GM12891 (cell line): ENCODE measurements at places on chromosomes 12 and 14.

GRCh38 chr12:118034429-118035189 lies 18.1 kb downstream of the RFC5 start:
- no peak for DNase-seq

DNA sequence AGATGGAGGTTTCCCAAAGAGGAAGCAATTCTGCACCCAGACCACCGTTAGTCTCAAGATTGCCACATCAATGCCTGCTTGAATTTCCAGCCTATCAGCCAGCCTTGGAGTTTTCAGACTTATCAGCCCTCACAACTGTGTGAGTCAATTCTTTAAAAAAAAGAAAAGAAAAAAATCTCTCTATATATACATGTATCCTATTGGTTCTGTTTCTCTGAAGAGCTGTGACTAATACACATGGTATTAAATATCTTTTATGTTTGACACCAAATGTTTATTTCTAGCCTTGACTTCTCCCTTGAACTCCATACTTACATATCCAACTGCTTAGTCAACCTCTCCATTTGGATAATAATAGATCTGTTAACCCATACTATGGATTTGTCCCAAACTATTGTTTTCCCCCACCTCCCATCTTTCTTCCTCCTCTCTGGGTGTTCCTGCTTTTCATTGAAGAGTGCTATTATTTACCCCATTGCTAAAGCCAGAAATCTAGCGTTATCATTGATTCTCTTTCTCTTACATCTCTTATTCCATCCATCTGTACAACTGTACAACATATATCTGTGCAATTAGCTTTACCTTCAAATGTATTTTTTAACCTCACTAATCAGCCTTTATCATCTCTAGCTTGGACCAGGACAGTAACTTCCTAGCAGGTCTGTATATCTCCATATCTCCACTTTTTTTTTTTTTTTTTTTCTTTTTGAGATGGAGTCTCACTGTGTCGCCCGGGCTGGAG lies 22.7 kb upstream of the EID3 start:
- no peak for DNase-seq

DNA sequence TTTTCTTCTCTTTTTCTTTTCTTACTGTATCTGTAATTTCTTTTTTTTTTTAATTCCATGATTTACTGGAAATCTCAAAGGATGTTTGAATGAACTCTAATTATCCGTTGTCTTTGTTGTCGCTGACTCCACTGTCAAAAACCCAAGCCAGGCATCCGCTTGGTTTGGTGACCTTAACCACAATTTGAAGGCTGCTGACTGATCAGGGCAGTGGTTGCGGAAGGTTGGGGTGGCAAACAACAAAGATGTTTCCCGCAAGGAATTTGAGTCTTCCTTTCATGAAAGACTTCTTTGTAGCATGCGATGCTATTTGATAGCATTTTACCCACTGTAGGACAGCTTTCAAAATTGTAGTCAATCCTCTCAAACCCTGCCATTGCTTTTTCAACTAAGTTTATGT lies 1013.8 kb downstream of the DIO2 start:
- no peak for DNase-seq

GRCh38 chr12:121889274-121889624 lies 659 bp downstream of the PSMD9 start:
- no peak for DNase-seq

GRCh38 chr14:26204366-26204727 lies 393.5 kb downstream of the NOVA1 start:
- DNase-seq = no peak

DNA sequence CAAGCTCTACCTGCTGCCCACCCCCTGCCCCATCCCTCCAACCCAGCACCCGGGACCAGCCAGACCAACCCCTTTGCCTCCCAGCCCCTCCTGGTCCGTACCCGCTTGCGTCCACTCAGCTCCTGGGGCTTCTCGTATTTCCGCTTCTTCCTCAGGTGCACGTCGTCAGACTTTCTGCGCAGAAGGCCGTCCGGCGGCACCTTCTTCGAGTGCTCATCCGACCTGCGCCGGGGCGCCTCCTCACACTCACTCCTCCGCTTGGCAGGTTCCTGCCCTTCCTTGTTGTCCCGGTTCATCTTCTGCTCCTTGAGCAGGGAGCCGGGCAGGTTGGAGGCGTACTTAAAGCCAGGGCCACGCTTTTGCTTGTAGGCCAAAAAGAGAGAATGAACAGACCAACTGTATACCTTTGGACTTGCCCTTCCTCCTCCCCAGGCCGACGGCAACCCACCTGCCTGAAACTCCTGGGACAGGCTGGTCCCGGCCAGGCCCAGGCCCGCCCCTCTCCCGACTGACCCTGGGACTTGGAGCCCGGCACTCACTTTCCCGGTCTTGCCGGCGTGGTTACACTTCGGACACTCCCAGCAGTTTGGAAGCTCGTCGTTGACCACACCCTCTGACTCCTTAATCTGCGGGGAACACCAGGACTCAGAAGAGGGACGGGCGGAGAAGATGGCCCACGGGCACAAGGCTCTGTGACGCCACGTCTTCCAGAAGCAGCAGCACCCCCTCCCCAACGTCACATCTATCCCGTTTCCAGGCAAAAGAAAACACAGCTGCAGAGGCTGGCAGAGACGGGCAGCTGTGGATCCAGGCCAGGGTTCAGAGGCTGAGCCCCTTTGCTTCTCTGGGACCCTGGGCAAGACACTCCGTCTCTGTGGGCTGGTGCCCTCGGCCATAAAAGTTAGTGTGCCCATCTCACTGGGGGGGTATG lies 44.3 kb downstream of the RNF34 start:
- DNase-seq = no peak

GRCh38 chr14:97368900-97369564 lies 571.9 kb downstream of the VRK1 start:
- DNase-seq = no peak

DNA sequence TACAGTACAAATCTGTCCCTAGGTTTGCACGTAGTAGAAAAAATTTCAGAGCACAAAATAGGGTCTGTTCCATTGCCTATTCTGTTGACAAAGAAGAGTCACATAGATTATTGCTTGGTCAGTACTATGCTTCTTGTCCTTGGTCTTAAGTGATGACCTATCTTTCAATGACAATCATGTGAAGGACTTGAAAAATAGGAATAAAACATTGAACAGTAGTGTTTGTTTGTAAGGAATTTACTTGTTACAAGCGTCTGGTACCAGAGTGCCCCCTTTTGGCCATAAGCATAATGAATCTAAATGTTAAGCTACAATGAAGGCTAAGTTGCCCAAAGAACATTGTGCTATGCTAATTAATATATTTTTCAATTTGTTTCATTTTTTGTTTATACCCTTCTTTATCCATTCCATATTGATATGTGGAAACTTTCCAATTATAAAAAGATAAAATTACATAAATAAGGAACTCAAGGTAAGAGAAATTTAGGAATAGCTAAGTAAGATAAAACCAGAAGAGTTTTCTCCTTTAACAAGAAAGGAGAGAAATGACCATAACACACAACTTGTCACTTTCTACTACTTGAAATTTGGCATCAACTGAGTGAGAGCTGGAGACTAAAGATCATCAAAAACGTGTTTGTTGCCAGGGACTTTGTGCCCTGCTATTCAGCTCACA lies 204.7 kb downstream of the EPS8 start:
- no peak for DNase-seq

DNA sequence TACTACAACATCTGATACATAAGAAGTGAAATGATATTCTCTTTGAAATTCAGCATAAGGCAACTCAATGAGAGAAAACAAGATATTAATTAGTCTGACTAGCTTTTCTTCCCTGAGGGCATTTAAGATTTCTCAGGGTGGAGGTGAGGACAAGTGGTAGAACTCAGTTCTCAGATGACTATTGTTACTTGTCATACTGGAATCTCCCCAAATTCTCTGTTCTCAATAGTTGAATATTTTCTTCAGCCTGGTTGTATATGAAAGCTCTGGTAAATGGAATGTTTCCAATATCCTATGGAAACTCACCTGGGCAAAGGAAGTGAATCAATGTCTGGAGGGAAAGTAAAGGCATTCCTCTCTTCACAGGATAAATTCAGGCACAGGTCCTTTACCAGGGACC lies 18.2 kb upstream of the ITGA5 start:
- DNase-seq = no peak

GRCh38 chr12:110088936-110089335 lies 35.2 kb upstream of the IFT81 start:
- no peak for DNase-seq

DNA sequence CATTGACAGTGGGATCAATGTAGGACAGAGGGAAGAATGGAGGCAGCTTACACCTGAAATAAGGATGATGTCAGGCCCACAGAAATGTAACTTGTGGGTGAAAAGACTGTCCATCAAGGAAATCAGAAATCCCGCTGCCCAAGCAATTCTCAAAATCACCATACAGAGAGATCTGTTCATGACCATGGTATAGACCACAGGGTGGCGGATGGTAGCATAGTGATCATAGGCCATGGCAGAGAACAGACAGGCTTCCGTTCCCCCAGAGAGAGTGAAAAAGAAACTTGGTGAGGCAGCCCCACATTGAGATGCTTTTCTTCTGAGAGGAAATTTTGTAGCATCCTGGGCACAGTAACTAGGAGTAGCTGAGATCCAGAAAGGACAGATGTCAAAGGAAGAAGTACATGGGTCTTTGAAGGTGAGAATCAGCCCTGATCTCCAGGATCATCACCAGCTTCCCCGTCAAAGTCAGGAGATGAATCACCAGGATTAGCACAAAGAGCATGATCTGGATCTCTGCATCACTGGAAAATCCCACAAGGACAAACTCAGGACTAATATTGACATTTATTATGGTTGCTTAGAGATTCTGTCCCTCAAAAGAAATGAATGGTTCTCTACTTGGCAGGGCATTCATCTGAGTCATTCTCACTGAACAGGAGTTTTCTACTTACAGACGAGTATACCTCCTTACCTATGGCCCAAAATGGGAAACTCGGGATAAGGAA lies 5.5 kb upstream of the ZNF641 start:
- no peak for DNase-seq

- no peak for DNase-seq
These were observed 15.8 kb upstream of the STAB2 start for GRCh38 chr12:103571286-103571685.

- no peak for DNase-seq
These were observed 308.2 kb upstream of the FBXO33 start for GRCh38 chr14:39740454-39740853.

- DNase-seq = no peak
These were observed 5.7 kb downstream of the TTC6 start for GRCh38 chr14:37600880-37601741.

- DNase-seq = no peak
These were observed 13.3 kb downstream of the USP44 start for GRCh38 chr12:95538006-95538405.

DNA sequence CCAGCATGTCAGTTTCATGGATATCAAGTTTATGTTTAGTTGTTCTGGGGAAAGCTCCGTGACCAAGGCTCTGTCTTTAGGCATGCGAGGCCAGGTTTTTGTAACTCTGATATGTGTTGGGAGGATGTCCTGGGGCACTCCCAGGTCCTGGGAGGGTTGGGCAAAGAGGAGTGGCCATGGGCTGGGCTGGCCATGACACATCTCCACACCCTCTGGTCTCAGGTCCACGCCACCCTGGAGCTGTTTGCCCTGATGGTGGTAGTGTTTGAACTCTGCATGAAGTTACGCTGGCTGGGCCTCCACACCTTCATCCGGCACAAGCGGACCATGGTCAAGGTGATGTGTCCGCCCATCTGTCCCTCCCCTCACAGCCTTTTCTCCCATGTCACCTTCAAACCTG lies 46.4 kb downstream of the TPCN1 start:
- no peak for DNase-seq

DNA sequence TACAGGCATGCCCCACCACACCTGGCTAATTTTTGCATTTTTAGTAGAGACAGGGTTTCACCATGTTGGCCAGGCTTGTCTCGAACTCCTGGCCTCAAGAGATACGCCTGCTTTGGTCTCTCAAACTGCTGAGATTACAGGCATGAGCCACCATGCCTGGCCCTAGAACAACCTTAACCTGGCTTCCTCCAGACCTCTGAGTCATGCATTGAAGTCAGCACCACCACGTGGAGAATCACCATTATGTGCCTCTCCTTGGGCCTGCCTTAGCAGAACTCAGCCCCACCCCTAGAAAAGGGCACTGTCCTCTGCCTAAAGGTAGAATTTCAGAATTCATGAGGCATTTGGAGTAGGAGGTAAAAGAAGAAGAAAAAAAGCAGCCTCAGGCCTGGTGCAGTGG lies 49.0 kb downstream of the LIMA1 start:
- no peak for DNase-seq

GRCh38 chr12:90280033-90280432 lies 571.4 kb upstream of the ATP2B1 start:
- no peak for DNase-seq

GRCh38 chr12:116370886-116371580 lies 93.5 kb upstream of the MED13L start:
- no peak for DNase-seq

DNA sequence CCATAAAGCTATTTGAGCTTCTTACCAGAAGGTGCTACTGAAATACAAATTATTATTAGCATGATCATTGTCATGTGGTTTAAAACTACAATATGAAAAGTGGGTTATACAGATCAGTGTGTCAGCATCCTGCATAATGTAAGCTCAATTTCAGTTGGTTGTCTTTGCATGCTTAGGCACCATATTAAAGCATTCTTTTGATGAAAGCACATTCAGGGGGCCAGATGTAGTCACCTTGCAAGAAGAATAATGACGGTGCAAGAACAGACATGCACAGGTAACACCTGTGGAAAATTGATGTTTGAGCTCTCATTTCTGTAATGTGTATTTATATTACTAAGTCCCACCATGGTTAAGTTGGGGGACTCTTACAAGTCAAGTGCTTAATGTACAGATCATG lies 123.9 kb downstream of the PAX9 start:
- DNase-seq = no peak

DNA sequence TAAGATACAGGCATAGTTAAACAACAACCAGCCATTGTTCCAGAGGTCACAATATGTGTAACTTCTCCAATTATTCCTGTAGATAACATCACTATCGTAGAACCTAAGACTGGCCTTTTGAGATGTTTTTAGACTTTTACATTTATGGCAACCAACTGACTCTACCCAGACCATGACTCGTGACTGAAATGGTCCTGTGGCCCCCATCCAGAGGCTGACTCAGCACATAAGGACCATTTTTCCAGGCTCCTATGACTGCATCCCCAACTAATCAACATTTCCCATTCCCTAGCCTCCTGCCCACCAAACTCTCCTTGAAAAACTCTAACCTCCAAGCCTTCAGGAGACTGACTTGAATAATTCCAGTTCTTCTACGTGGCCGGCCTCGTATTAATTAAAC lies 52.6 kb upstream of the NID2 start:
- DNase-seq = no peak

- no peak for DNase-seq
These were observed 3.4 kb downstream of the CHGA start for GRCh38 chr14:92926180-92926845.

- no peak for DNase-seq
These were observed 71.3 kb downstream of the CLMN start for GRCh38 chr14:95248432-95248831.

DNA sequence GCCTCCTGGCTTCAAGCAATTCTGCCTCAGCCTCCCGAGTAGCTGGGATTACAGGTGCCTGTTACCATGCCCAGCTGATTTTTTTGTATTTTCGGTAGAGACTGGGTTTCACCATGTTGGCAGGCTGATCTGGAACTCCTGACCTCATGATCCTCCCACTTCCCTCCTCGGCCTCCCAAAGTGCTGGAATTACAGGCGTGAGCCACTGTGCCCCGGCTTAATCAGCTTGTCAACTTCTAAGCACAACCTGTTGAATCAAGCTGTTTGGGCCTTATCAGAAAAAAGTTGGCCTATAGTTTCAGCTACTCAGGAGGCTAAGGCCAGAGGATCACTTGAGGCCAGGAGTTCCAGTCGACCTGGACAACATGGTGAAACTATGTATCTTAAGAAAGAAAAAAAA lies 7.9 kb downstream of the MARK3 start:
- no peak for DNase-seq
